ENCODE measurements at places on chromosomes 6 and 20.

DNA sequence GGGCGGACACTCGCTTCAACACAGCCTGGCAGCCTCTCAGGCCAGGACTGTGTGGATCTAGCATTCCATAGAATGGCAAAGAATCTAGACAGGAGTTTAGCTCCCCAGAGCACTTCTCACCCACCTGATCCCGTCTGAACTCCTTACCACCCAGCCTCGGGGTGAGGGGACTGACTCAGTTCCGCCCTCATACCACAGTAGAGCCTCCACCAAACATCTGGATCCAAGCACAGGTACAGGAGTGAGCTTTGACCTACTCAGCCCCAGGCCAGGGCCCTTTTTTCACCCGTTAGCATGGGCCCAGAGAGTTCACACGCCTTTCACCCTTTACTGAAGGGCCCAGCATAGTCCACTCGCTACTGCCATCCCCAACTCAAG is 715 bp downstream of the PSMF1 start:
- DNase-seq: no peak

DNA sequence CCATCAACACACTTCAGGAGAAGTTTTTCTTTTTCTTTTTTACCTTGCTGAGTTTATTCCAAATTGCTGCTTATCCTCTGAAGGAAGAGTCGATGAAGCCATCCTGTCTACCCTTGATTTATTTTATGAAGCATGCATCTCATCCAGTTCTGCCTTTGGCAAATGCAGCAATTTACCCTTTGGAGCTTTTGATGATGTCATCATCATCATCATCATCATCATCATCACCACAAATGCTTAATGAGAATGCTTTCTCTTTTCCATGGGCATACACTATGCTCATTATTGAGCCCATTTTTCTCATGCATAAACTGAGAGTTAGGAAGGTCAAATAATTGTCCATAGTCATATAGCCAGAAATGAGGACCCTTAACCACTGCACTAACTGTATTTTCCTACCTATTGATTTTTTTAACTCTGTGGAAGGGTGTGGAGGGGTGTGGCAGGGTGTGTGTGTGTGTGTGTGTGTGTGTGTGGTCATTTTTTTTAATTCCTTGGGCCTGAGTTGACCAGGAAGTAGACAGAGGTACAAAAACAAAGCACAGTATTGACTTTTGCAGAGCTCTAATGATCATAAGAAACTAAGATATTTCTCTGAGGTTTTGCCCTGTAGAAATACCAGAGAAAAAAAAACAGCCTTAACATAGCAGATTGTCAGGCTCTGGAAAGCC is 82.8 kb downstream of the COL9A1 start:
- no peak for DNase-seq

DNA sequence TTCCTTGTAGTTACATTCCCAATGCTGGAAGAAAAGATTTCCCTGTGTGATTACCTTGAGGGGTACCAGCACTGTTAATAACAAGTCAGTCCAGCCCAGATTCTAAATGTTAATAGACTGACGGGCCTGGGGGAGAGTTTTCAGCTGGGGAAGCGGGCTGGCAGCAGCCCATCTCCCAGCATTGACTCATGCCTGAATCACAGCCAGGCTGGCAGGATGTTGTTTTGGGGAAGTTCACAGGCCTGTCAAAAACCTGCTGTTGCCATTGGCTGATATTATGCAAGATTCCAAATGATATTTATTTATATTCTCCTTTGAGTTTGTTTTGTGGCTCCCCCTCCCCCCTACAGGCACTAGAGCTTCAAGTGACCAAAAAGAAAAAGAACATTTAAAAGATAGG is 213.9 kb upstream of the CNR1 start:
- no peak for DNase-seq

GRCh38 chr6:72238900-72239299 is 352.6 kb downstream of the RIMS1 start:
- DNase-seq: no peak

DNA sequence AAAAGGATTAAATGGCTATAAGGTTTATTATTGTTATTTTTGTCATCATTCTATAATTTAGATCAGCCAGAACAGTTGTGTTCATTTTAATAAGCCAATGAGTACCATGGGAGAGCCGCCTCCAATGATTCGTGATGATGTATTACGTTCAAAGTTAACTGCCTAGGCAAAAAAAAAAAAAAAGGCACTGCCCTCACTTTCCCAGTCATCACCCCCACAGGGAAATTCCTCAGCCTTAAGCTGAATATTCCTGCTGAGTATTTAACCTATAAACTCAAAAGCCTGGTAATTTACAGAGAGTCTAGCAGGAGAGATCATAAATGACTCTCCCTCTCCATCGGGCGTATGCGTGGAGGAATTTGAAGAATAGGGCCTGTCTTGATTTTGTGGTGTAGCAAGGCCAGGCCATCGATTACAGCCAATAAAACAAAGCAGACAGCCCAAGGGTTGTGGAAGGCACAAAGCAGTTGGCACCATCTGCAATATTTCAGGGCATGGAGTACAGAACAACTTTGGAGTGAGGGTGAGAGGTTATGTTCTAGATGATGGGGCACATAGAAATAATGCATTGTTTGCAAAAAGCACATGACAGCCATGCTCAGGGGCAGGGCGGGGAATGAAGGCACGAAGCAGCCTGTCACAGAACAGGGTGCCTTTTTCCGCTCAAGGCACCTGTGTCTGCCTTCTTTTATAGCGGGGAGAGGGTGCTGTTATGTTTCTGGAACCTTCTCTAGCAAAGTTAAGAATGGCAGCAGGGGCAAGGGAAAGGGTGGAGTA is 138.2 kb upstream of the DTNBP1 start:
- DNase-seq: no peak

- DNase-seq: no peak
Measured at GRCh38 chr6:1118287-1118647, 193.6 kb upstream of the FOXQ1 start.

DNA sequence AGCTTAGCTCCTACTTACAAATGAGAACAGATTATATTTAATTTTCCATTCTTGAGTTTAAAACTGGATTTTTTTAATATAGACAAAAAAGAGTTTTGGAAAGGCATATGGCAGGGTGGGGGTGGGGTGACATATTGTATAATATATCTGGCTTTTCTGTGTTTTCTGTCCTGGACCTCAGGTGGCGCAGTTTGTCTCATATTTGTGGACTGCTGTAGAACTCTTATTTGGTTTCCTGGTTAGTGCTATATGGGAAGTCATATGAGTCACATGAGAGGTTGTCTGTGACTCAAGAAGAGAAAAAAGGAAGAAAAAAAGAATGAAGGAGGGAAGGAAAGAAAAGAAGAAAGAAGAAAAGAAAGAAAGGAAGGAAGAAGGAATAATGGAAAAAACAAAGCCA is 131.8 kb downstream of the CLVS2 start:
- DNase-seq: no peak

DNA sequence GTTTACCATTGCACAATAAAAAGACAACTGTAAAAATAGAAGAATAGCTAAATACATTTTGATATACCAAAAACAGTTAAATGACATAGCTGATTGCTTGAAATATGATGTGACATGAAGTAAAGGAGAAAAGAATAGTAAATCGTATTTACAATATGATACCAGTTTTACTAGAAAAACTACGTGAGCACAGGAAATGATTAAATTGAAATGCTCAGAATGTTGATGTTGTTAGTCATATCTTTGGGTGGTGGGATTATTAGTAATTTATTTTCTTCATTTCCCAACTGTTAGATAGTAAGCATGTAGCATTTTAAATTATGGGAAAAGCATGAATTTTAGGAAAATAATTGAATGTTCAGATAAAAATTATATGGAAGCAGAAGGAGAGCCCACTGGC is 268.3 kb upstream of the TAB2 start:
- no peak for DNase-seq

- DNase-seq: peak; percentile 19
Measured at GRCh38 chr20:57714409-57715267, 4.8 kb upstream of the PMEPA1 start.

DNA sequence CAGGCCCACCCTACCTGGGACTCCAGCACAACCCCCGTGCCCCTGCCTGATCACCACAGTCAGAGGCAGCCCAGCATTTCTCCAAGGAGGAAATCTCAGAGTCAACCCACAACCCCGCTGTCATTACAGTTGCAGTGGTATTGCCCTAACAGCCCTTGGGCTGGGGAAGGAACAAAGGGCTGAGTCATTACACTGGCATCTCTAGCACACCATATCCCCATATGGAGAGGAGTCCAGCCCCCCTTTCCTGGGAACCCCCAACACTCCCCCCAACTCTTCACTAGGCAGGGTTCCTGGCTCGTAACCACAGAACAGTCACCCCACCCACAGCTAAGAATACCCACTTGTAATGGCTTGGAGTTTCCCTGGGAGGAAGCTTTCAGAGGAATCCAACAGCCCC is 149.4 kb upstream of the OGFRL1 start:
- no peak for DNase-seq

GRCh38 chr6:22529866-22530265 is 39.5 kb upstream of the HDGFL1 start:
- no peak for DNase-seq

- no peak for DNase-seq
Measured at GRCh38 chr20:49411221-49411925, 71.1 kb downstream of the KCNB1 start.

- DNase-seq: no peak
Measured at GRCh38 chr6:134902074-134902861, 47.6 kb downstream of the ALDH8A1 start.

- no peak for DNase-seq
Measured at GRCh38 chr6:85579581-85579980, 14.1 kb downstream of the SNX14 start.

DNA sequence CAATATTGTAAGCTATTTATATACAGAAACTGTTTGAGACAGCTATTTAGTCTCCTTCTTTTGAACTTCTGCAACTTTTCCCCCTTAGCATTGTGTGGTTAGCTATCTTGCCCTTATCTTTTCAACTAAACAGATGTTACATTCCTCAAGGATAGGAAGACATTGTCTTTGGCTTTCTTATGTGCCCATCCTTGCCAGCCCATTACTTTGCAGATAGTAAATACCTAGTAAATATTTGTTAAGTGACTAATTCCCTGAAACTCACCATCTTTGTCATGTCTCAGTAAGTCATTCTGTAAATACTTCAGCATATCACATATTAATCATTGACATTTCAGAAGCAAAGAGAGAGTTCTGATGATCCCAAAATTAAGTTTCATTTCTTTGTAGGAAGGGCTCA is 69.1 kb upstream of the FLRT3 start:
- no peak for DNase-seq

DNA sequence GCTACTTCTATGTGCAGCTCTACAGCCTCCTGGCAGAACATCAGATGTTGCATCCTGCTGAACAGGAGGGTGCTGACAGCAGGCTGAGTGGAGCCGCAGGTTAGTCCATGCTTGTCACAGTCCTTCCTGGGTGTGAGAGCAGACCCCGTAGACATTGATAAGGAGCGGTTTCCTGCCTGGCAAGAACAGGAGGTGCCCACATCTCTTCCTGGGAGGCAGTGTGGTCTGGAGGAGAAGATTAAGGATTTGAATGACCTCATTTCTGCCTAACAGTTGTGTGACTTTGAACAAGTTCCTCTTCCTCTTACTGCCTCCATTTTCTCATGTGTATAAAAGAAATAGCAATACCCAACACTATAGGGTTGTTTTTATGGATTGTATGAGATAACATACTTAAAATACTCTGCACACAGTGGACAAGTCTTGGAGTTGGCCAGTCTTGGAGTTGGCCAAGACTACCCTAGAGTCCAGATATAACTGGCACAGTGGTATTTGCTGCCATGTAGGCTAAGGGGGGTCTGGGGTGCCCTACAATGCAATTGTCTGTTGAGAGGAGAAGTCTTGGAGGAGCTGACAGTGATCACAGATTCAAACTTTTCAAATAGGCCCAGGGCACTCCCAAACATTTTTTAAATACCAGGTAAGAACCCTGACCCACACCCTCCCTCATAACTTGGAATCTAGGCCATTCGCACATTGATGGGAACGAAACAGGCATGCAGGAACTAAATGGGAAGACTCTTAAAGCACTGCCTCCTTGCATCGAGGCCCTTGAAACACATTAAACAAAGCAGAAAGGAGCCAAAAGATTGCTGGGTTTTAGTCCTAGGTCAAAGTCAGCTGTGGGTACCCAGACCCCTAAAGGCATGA is 32.6 kb upstream of the TBC1D7 start:
- DNase-seq: no peak

DNA sequence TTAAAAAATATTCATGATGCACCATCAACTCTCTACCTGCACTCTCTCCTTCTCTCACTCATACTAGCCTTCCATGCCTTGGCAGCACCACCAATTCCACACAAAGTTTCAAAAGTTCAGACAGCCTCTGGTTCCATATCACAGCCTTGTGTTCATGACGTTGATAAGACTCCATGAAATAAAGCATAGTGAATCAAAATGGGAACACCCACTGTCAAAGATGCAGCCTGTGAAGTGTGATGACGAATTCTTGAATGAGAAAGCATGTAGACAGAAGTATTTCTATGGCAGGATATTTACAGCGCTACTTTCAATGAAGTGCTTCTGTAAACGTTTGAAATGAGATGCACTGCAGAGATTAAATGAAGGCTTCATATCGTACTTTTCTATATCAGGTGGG is 77.3 kb upstream of the FERMT1 start:
- no peak for DNase-seq

DNA sequence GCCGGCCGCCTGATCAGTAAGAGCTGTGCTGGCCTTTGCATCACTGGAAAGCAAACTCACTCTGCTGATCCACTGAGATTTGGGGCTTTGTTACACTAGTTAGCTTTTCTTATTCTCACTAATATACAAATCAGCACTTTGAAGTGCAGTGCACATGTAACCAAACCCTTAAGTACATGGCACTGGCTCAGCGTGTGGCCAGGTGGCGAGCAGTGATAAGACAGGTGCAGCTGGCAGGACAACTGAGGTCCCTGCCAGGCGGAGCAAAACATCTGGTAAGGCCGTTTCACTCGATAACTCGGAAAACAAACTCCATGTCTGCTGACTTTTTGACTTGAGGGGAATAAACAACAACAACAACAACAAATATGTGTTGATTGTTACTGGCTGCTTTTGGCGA is 11.0 kb downstream of the GFRA4 start:
- no peak for DNase-seq

- no peak for DNase-seq
Measured at GRCh38 chr20:50513169-50514034, 3.2 kb downstream of the PTPN1 start.

DNA sequence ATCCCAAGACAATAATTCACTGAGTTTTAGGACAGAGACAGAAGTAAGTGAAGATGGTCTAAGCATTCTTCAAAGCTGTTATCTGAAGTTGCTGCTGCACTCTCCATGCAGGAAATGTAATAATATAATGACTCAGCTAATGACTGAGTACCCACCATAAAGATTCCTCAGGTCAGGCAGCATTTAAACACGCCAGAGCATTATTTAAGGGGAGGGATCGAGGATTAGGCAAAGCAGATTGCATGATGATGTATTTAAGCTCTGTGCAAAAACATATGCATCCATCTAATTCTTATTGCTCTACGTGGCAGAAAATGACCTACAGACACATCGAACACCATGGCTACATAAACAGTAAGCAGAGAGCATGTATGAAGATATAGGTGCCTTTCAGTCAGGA is 216.4 kb downstream of the UNC5CL start:
- DNase-seq: peak; percentile 30

Measured in fibroblast of skin of left biceps (primary cell).